NCI-H1105 (cell line): ENCODE measurements at places on chromosomes 5 and 9.
A peak's percentile ranks its signal among the peaks of the same experiment; 100 is the strongest.

- peak; percentile 4 for DNase-seq
These were observed 30.9 kb downstream of the GRAMD2B start for GRCh38 chr5:126454081-126454480.

DNA sequence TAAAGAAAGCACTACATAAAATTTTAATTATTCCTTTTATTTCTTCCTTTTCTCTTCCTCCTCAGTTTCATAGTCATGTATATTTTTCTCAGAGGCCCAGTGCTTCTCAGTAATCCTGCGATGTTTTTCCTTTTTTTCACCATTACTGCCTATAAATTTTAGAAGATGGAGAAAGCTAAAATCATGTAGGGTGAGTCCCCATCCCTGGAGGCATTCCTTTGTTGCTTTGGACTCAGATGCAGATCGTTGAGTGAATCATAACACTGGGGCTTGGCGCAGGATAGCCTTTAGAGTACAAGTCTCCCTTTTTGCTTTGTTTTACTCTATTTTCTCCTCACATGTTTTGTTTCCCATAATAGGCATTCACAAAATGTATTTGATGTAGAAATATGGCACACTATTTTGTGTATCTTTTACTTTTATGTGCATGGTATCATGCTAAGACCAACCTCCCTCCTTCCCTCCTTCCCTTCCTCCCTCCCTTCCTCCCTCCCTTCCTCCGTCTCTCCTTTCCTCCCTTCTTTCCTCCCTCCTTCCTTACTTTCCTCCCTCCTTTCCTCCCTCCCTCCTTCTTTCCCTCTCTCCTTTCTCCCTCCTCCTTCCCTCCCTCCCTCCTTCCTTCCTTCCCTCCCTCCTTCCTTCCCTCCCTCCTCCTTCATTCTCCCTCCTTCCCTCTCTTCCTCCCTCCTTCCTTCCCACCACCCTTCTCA lies 72.4 kb downstream of the NUDT12 start:
- no peak for DNase-seq

GRCh38 chr9:87300915-87301314 lies 196.8 kb upstream of the DAPK1 start:
- DNase-seq, result no peak

- DNase-seq, result peak; percentile 67
These were observed 190.0 kb downstream of the MED10 start for GRCh38 chr5:6188344-6188743.

- peak; percentile 47 for DNase-seq
These were observed 24.5 kb downstream of the CAVIN4 start for GRCh38 chr9:100602342-100602801.

- no peak for DNase-seq
These were observed 120.4 kb upstream of the RETREG1 start for GRCh38 chr5:16737209-16737608.

DNA sequence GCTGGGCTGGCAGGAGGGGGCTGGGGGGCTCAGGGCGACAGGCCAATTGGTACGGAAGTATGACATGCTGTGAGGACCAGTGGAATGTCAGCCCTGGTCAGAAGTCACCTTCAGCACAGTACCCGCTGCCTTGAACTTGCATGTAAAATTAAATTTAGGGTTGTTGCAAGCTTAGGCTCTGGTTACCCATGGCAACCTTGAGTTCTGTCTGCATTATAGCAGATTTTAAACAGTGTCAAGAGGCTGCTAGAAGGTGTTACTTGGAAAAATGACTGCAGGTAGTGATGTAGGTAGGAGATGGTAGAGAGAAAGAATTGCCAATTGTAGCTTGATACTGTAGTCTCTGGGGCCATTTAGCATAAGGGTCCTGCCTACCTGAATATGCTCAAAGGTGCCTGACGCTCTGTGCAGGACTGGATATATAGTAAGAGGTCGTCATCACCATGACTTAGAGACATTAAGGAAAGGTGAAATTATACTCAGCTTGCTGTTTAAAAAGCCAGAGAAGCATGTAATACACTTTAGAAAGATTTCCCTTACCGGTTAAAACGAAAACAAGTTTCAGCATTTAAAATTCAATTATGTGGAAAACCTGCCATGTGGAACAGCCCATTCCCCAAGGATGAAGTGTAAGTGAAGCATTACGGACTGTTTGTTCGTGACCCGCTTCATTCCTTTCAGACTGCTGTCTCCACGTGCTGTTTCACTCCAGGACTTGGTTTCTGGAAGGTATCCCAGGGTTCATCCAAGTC lies 169.0 kb downstream of the PDZD2 start:
- no peak for DNase-seq

DNA sequence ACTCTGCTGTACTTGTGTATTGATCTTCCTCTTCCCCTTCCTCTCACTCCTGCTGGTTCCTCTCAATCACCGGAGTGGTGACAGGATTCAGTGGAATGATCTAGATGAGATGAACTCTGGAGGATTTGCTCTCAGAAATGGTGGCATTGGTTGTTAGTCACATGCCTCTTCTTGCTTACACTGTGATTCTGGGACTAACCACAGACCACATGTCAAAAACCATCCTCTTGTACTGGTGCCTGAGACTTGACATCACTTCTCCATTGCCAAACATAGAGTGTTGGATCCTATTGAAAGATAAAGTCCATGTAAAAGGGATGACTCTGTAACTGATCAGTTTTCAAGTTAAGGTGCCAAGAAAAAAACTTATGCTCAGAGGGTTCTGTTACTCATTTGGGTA lies 506.5 kb downstream of the DMAC1 start:
- DNase-seq, result no peak

- no peak for DNase-seq
These were observed 553.8 kb downstream of the PTPRD start for GRCh38 chr9:10059044-10059443.

DNA sequence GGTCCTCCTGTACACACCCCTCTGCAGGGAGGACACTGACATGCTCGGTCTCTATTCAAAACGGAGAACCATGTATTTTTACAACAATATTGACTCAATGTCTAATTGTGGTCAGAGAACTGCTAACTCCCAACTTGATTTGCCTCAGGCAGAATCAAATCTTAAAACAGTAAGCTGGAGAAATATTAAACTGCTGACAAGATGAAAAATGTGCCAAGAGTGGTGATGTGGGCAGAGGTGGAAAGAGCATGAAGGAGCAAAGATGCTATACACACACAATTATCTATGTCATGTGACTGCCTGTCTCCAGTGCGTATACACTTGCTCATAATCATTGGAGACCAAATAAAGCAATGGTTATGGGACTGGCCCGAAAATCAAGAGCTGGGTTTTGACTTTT lies 556.1 kb upstream of the ZNF608 start:
- no peak for DNase-seq

GRCh38 chr5:137624786-137625349 lies 111.0 kb downstream of the KLHL3 start:
- no peak for DNase-seq

DNA sequence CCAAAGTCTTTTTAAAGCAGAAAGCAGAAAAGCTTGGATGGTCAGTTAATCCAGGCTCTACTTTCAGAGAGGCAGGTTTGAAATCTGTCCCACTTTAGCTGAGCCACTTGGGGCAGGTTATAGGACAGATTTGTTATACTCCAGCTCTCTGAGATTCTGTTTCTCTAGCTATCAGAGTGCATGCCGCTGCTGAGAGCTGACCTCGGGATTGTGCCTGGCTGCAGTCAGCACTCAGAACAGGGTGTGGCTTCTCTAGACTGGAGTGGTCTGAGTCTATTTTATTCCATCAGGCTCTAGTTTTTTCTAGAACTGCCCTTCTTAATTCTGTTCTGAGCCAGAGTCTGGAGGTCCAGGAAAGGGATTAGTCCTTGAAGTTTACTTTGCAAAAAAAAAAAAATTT lies 67.7 kb downstream of the NDFIP1 start:
- no peak for DNase-seq

- DNase-seq, result peak; percentile 76
These were observed 281.9 kb downstream of the NSG2 start for GRCh38 chr5:174327317-174327864.

DNA sequence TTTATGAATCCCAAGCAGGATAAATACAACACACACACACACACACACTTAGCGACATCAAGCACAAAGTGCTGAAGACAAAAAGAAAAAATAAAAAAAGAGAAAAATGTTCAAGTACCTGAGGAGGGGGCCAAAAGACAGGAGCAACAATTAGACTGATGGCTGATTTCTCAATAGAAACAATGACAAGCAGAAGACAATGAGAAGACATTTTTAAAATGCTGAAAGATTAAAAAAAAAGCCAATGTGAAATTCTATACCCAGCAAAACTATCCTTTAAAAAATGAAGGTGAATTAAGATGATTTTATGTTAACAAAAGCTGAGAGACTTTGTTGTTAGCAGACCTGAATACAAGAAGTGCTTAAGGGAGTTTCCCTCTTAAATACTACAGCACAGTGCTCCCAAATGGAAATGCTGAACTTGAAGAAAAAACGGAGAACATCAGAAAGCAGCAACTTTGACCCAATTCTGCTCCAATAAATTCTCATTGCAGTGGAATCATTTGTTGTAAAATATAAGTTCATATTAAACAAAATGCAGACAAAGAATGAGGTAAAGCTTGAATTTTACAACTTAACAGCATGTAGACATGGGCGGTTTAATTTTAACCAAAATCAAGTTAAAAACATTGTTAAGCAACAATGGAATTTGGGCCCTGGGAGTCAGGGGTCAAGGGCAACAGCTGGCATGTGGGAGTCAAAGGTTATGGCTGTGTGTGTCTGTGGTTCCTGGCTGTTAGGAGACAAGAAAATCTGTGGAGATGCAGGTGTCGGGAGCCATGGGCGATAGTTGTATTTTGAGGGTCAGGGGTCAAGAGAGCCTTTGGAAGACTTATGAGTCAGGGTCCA lies 776 bp upstream of the RANBP17 start:
- DNase-seq, result no peak

- no peak for DNase-seq
These were observed 191.0 kb downstream of the CACNA1B start for GRCh38 chr9:138068601-138069035.

- DNase-seq, result peak; percentile 71
These were observed 500.0 kb downstream of the DIRAS2 start for GRCh38 chr9:90142580-90142979.

DNA sequence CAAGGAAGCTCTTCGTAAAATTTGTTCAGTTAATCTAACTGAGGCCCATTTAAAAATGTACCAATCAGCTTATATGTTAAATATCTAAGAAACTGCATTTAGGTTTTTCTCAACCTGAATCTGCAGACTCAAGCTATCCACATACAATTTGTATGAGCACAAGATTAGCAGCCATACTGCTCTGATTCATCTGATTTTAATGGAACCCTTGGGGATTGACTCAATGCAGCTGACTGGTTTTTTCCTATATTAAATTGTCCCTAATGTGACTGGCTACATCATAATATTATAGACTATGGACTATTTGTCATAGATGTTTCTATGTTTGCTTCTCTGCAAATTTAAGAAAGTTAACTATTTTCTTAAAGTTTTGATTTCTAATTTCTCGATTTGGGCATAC lies 451.0 kb upstream of the TUSC1 start:
- DNase-seq, result no peak

- no peak for DNase-seq
These were observed 153.7 kb downstream of the FGF1 start for GRCh38 chr5:142531977-142532780.

DNA sequence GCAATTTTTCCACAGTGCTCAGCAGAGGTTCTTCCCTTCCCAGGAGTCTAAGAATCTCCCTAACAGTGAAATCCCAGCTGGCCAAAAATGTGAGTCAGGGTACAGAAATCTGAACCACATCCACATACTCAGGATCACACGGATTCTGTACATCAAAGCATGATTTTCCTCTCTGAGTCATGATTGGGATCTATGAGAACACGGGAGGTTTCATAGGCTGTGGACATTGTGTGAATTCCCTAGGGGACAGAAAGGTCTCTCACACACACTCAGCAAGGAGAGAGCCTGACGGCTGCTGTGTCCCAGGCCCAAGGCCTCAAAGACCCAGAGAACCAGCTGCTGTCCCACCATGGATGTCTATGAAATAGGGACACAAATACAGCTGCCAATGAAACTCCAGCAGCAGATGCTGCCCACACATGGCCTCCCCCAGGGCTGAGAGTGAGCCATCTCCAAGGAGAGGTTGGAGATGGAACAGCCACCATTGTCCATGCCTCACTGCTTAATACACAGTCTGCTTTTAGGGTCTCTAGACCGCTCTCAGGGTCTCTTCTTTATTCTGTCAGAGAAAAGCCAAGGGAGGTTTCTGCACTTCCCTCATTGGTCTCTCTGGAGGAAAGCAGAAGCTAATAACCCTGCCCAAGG lies 102.7 kb downstream of the ADAMTS12 start:
- no peak for DNase-seq

GRCh38 chr9:105647595-105648349 lies 14.5 kb upstream of the TAL2 start:
- DNase-seq, result no peak

GRCh38 chr5:127170918-127171600 lies 97.8 kb upstream of the C5orf63 start:
- DNase-seq, result no peak

GRCh38 chr9:95778957-95779356 lies 96.5 kb upstream of the ERCC6L2 start:
- DNase-seq, result no peak

- DNase-seq, result no peak
These were observed 187.1 kb downstream of the TRIM32 start for GRCh38 chr9:116873937-116874914.

DNA sequence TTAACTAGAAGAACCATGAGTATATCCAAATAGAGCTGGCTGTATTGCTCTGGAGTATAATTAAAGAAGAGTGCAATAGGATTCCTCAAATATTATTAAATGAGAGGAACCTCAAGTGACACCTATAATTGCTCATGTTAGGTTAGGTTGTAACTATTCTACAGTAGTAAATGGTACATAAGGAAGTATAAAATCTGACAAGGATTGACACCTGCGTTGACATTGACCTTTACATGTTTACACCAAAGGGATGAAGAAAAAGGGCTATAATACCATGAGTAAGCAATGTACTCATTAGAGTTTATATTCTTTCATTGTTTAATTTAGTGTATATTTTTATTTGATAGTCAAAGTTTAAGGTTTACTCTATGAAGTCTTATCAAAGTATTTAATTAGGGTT lies 48.9 kb downstream of the SLC12A2 start:
- DNase-seq, result no peak

- DNase-seq, result no peak
These were observed 97.1 kb upstream of the APC start for GRCh38 chr5:112640546-112640945.

DNA sequence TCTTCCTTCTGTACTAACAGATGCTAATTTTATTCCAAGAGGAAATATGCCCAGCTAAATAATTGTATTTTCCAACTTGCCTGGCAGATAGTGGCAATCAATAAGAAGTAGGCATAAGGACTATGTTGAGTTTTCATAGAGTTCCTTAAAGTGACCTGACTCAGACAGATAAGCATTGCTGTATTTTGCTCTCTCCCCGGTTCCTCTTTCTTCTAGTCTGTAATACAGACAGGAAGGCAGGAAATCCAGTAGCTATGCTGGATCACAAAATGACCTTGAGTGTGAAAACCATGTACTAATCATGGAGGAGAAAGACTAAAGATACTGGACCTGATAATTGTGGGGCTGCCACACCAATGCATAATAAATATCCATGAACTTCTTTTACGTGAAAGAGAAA lies 701.7 kb downstream of the CETN3 start:
- no peak for DNase-seq
